Glutamatergic neuron (in vitro differentiated cells): ENCODE measurements at places on chromosomes 11 and 22. TPM values are rescaled to one million over a fixed set of nuclear protein-coding genes. Genes with fewer than 3 reads are reported as not detected.

DNA sequence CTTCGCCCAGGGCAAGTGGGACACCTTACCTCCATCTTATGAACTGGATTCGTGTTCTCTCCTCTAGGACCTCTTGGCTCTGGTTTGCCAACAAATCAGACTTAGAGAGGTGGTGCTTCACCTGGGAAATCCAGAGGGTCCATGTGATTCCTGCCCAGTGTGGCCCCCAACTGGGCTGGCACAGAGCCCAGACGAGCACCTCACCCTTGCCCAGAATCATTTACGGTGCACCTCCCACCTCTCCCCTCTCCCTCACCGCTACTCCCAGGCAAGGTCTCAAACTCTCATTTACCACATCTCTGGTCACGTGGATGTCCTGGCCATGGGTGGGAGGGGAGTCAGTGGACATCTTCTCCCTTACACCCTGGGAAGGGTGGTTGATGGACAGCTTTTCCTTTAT is 1.1 kb downstream of the SPATA19 start:
- DNase-seq = no peak

- no peak for DNase-seq
These were observed 490.2 kb upstream of the B3GAT1 start for GRCh38 chr11:134901955-134902918.

- DNase-seq = no peak
These were observed 27.1 kb downstream of the KCNQ1OT1 start for GRCh38 chr11:2672553-2673249.

- DNase-seq = no peak
These were observed 10.8 kb downstream of the SGSM1 start for GRCh38 chr22:24816806-24817205.

- DNase-seq = peak; percentile 60
These were observed 5.1 kb upstream of the BIRC2 start for GRCh38 chr11:102341844-102342318.

DNA sequence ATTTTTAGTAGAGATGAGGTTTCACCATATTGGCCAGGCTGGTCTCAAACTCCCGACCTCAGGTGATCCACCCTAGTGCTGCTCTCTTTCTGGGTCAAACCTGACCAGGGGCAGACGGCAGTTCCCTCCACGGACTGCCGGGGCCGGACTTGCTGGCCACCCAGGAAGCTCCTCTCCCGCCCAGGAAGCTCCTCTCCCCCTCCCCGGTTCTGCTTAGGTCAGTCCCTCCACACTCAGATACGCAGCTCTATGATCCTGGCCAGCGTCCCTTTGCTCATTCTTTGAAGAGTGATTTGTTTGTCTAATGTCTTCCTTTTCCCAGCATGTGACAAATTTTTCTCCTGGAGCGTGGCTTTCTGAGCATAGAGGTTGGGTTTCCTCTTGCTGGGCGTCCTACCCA is 125.3 kb upstream of the B3GAT1 start:
- peak; percentile 6 for DNase-seq

VPREB1 gene
- not detected for total RNA-seq

DNA sequence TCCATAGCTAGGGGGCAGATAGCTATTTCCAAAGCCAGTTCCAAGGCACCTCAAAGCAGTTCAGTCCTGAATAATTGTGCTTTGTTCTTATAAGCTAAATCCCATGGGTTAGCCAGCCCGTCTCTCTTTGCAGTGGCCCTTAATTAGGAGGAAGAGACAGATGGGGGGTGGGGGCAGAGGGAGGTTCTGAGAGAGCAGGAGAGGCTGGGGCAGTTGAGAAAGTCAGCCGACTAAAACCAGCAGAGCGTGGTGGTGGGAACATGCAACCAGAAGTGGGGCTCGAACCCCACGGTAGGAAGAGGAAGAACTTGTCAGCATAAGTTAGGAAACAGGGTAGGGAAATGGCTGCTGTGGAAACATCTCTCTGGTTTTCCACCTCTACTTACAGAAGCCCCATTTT is 10.9 kb upstream of the SCN4B start:
- DNase-seq = no peak

OR4C3 gene
- not detected for total RNA-seq

DNA sequence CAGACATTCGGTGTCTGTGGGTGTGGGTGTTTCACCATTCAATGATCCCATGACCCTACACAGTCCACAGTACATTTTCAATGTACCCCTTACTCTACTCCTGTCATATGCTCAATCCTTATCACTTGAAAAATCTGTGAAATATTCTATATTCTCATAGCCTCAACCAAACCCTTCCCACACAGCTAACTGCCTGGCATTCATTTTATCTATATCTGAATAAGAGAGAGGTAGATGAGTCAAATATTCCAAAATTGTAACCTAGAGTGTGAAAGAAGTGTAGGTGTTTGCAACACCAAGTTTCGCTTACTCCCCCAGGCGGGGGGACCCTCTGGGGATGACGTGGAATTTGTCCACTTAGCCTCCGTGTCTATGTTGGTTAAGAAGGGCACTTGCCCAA is 354.8 kb downstream of the ETS1 start:
- DNase-seq = no peak

GRCh38 chr11:113260096-113260425 is 54.3 kb upstream of the TTC12 start:
- no peak for DNase-seq

DNA sequence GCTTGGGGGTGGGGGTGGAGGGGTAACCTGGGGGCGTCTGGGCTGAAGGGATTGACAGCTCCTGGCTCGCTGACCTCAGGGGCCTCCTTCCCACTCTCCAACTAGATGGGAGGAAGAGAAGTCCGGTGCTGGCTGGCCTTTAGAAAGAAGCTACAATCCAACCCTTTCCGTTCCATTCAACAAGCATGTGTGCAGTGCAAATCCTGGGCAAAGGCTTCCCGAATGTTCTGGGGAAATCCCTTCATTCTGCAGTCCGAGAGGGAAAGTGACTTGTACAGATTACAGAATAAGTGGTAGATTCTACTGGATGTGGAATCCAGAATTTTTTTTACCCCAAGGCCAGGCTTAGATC is 149.9 kb downstream of the FEZ1 start:
- DNase-seq = no peak

CARD10 gene
- total RNA-seq = 2.7 TPM

DNAJB7 gene
- total RNA-seq = not detected

GRCh38 chr22:36454916-36455570 is 26.4 kb downstream of the TXN2 start:
- DNase-seq = peak; percentile 89
